ENCODE measurements at places on chromosomes 13 and 19. TPM values are rescaled to one million over a fixed set of nuclear protein-coding genes. Genes with fewer than 3 reads are reported as not detected.

DNA sequence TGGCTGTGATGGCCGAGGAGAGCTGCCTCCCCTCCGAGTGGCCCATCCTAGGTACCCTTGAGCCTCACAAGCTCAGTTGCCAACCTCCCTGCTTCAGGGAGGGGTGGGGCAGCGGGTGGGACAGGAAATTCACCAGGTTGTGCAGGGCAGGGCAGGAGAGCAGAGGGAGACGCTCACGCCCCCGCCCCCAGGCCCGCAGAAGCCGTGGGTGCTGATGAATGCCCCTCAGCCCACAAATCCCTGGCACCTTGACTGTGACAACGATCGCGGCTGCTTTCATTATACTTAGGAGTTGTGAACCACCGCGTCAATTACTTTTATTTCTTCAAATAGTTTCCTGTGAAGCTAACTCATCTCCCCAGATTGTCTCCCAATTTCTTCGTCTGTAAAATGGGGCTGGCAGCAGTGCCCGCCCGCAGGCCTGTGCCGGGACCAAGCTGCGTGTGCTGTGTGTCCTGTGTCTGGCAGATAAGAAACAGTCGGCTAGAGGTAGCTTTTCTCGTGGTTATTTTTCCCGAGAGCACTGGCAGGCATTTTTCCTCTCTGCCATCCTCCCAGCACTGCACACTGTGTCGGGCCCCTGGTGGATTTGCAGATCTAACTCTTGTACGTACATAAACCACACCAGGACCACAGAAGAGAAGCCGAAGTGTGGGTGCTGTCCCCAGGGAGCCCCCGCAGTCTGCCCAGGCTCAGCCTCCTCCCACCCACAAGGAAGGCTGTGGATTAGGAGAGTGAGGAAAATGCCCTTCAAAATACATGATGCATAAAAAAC, 7.9 kb upstream of the RASA3 start:
- no peak for DNase-seq

The S1PR4 gene
- total RNA-seq = 1.1 TPM

The GRK1 gene
- not detected for total RNA-seq

The NCAN gene
- total RNA-seq = 0.05 TPM

DNA sequence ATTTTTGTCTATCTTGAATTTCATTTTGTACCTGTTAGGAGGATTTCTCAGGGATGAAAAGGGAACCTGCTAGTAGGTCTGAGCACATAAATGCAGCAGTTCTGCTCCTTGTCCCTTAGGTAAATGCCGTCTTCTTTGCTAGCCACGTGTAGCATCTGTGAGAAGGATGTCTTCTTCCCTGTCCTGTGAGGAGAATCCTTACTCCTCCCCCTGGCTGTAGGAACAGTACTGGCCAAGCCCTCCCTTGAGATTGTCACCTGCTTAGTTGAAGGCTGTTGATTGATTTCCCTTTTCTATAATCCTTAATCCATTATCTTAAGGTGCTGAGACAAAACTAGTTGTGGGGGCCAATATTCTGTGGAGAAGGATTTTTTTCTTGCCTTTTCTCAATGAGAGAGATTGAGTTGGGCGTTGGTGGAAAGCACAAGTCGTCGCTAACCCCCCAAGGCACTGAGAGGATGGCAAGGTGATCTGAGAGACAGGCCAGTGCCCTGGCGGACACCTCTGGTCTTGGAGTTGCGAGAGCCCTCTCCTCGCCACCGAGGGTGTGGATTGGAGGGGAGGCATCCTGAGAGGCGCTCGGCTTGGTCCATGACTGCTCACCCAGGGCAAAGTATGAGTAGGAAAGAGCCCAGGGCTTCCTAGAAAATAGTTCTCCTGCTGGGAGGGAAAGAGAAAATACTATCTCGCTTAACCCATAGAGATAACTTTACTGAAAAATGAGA, 216.7 kb downstream of the ATP8A2 start:
- no peak for DNase-seq

DNA sequence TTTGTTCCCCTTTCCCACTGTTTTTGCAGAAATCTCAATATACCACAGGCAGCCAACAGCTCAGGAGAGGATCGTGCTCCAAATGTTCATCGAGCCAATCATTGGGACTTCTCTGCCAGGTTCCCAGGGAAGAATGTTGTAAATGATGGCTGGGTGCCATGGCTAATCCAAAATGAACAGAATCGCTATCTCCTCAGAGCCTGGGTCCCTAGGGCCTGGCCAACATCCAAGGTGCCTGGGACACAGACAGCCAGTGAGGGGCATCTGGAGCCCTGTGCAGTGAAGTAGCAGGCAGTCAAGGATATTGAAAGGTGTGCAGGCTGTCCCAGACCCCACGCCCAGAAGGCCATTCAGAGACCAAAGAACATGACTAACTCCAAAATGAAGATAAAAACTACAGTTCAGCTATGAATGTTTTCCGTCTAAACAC, 37.8 kb downstream of the BRD4 start:
- no peak for DNase-seq

- no peak for DNase-seq
These were observed 110.3 kb upstream of the ABCC4 start for GRCh38 chr13:95411428-95412040.

DNA sequence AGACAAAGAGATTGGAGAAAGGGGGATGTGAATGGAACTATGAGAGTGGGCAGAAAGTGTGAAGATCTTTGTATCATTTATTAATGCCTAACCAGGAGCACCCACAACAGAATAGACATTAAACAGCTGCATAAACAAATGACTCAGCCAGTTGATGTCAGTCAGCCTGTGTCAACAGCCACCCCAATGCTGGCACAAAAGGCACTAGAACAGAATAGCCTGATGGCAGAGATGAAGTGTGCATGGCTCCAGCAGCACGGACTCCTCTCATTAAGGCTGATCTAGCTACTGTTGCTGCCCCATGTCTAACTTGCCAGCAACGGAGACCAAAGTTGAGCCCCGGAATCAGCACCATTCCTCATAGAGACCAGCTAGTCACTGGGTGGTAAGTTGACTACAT, 7.8 kb downstream of the CPB2 start:
- DNase-seq = no peak

The SMAD9 gene
- total RNA-seq = 6.5 TPM

The SPHK2 gene
- total RNA-seq = 48.4 TPM

GRCh38 chr13:20728579-20729311, 25.2 kb downstream of the IL17D start:
- no peak for DNase-seq

The DACH1 gene
- total RNA-seq = 3.9 TPM

The ZNF835 gene
- total RNA-seq = 1.3 TPM

The ZNF432 gene
- 7.8 TPM for total RNA-seq

The ZNF71 gene
- total RNA-seq = 2.6 TPM

The CRX gene
- total RNA-seq = not detected

The TFPT gene
- total RNA-seq = 17.2 TPM
